Hepatic stellate cell (primary cell): ENCODE measurements at places on chromosomes 11 and 22.

DNA sequence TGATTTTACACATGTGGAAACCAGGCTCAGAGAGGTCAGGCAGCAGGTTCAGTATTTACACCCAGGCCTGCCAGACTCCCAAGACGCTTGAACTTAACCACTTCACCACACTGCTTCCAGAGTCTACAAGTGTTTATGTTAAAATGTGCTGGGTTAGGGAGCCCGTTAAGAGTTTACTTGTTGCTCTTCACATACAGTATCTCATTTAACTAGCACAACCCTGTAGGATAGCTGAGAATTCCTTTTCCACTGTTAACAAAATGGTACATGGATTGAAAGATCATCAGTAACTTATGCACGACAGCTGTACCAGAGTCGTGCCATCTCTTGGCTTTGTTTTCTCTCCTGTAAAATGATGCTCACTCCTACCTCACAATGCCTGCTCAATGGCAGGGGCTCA is 2.9 kb downstream of the SMCO4 start:
- DNase-seq = no peak

GRCh38 chr11:112321501-112322172 is 61.0 kb upstream of the PLET1 start:
- DNase-seq = no peak

- no peak for DNase-seq
Measured at GRCh38 chr22:49462795-49463194, 364.9 kb downstream of the BRD1 start.

GRCh38 chr11:111765984-111766833 is at the start of gene PPP2R1B:
Gene PPP2R1B, minus strand, starts transcription at chr11:111766389. Its CDS starts 28 bp downstream, at chr11:111766361.
- DNase-seq = peak; percentile 93

- no peak for DNase-seq
Measured at GRCh38 chr11:72673284-72673942, 809 bp downstream of the PDE2A start.

DNA sequence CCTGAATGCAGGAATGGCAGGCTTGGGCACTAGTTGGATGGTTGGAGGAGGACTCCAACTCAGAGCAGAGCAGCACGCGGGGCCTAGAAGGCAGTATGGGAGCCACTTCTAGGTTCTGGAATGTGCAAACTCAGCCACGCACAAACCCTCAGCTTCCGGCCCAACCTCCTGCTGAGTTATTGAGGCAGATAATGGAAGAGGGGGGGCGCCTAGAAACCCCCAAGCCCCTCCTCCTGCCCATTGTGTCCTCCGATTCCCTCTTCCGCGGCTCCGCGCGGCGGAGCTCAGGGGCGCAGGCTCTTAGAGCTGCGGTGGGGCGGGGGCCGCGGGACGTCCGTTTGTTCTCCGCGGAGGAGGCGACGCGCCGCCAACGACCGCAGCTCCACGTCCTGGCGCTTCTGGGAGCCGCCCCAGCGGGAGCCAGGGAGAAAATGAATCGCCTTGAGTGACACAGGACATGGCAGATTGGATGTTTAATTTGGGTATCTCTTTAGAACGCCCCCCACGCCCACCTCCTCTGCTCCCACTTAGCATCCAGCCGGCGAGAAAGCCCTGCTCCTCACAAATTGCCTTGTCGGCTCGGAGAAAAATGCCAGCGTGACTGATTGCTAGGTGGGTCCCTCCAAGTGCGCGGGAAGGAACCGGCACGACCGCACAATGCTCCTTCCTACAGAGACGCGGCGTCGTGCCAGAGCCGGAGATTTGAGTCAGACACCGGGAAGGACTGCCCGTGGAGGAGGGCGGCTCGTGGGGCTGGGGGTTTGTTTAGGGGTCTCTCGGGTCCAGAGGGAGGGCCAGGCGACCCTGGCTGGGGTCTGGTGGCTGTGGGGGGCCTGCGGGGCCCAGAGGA is 144.6 kb downstream of the NECTIN1 start:
- DNase-seq = peak; percentile 62

DNA sequence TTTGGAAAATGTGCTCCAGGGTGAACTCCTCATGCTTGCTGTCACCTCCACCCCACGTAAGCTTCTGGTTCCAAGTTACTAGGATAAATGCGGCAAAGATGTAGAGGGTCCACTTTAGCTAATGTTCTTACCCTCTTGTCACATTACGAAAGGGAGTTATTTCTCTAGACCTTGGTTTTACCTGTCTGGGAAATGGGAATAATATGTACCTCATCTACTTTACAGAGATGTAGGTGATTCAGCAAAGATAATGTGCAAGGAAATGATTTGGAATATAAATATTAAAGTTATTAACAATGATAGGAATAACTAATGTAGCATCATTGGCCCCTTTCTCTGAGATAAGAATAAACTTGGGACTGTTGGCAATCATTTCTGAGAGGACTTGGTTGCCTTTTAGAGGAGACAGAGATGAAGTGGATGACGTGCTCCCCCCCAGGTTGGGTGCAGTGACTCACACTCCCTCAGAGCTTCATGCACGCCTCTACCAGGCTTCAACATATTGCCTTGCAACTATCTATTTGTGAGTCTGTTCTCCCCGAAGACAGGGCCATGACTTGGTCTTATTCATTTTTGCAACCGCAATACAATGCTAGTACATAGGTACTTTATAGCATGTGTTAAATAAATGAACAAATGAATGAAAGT is 97.1 kb downstream of the ME3 start:
- no peak for DNase-seq

DNA sequence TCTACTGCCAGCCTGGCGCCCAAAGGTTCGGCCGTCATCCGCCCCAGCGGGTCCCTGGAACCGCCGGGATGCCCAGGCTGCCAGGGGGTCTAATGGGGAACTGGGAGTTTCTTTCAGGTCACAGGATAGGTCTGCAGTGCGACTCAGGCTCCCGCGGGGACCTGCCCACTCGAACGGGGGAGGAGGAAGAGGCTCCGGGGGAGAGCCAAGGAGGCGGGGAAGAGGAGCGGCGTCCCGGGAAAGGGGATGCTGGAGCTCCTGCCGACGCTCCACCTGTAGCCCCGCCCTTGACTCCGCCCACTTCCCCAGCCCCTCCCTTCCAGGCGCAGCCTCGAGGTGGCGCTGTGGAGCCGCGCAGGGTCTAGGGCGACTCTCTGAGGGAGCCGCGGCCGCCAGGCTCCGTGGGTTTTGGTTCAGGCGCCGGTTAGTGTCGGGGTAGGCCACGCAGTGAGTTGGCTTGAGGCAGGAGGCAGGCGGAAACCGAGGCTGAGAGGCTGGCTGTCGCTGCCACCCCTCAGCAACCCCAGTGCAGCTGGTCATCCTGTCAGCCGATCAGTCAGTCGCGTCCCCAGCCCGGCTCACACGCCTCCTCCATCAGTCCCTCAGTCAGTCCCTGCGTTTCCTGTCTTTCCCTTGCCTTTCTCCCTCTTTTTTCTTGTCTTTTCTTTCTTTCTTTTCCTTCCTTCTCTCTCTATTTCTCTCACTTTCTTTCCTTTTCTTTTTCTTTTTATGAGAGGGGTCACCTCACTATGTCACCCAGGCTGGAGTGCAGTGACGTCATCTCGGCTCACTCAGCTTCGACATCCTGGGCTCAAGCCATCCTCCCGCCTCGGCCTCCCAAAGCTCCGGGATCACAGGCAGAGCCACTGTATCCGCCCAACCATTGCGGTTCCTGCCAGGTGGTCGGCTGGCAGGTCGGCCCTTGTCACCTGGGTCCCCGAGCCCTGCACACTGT is 26.4 kb downstream of the YWHAH start:
- DNase-seq = peak; percentile 86

DNA sequence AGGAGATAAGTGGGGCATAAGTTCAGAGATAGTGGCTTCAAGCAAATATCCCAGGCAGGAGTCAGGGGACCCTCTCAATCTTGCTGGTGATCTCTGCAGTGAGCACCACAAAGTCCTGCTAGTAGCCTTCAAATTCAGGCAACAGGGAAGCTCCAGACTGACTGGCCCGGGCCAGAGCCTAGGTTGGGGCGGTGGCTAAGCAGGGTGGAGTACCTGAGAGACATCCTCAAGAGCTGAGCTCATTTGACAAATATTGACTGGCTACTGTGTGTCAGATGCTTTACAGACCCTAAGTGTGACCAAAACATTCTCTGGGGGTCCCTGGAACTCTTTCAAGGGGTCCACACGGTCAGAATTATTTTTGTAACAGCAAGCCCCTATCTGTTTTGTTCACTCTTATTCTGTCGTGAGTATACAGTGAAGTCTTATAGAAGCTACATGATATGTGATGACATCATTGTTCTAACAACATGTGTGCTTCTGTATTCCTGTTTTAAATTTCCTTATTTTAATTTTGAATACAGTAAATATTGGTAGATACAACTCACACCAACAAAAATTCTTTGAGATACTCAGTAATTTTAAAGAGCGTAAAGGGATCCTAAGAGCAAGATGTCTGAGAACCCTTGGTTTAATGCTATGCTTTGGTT is 71.6 kb downstream of the APIP start:
- no peak for DNase-seq

DNA sequence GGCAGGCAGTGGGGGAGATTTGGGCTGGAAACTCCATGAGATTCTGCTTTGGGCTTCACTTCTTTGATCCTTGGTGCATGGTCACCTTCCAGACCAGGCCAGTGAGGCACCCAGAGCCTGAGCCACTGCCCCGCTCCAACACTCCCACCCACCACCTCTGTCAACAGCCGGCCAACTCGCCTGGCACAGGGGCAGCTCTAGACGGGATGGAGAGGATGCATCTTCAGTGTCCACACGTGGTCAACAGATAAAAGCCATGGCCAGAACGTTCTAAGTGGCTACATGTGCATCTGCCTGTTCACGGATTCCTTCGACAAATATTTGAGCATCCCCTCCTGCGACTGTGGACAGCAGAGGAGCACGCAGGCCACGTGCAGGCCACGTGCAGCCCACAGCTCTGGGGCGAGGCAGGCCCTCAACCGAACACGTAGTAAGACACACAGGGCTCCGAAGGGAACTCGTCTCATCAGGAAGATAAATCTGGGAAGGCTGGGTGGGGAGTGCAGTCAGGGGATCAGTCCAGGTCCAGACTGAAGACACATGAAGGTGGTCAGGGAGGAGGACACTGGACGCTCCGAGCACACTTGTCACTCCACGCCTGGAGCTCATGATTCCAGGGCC is 1.2 kb downstream of the LRRC56 start:
- no peak for DNase-seq

GRCh38 chr22:23192133-23192532 is 11.8 kb downstream of the BCR start:
- no peak for DNase-seq

- DNase-seq = no peak
Measured at GRCh38 chr11:9838229-9838628, 174.4 kb downstream of the SWAP70 start.

DNA sequence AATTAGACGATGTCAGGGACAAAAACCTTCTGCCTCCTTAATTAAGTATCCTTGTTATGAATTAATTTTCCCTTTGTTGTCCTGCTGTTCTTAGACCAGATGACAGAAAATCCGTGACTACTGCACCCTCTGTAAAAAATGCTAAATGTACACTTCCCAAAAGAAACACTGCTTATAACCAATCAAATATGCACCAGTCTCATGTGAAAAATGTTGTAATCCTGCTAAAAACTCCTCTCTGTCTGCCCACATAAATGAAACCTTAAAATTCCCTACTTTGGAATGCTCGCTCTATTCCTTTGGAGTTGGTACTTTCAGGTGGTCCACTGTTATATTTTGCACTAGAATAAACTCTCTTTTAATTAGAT is 366.8 kb upstream of the CCDC179 start:
- no peak for DNase-seq

- no peak for DNase-seq
Measured at GRCh38 chr22:22022947-22023534, 40.5 kb upstream of the TOP3B start.

GRCh38 chr11:123361110-123361509 is 69.0 kb upstream of the GRAMD1B start:
- no peak for DNase-seq

GRCh38 chr11:46380340-46381047 is 975 bp upstream of the MDK start:
- DNase-seq = peak; percentile 78

GRCh38 chr22:50729391-50730012 is 8.5 kb upstream of the ACR start:
- DNase-seq = no peak

DNA sequence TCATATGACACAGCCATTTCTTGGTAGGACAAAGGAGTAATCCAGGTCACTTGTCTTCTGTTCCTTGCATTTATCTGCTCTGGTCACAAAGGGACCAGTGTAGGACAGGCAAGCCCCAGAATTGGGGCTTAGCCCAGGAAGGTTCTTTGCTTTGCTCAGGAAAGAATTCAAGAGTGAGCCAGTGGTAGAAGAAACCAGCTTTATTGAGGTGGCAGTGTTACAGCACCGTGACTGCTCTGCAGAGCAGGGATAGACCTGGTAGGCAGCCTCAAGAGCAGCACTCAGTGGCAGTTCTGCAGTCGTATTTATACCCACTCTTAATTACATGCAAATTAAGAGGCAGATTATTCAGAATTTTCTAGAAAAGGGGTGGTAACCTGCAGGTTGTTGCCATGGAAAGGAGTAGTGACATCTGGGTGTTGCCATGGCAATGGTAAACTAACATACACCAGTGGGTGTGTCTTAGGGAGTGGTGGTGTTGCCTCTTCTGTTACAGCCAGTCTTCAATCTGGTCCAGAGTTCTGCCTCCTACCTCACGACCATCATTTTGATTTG is 84.9 kb upstream of the RAB1B start:
- no peak for DNase-seq

GRCh38 chr11:64382586-64382985 is 23.6 kb downstream of the RPS6KA4 start:
- no peak for DNase-seq

GRCh38 chr11:46876471-46876870 is 30.4 kb upstream of the CKAP5 start:
- DNase-seq = no peak

- no peak for DNase-seq
Measured at GRCh38 chr22:49781289-49781782, 46.3 kb downstream of the BRD1 start.

GRCh38 chr11:82903843-82904586 is 2.5 kb downstream of the DDIAS start:
- no peak for DNase-seq
